NCI-H460 (cell line): ENCODE measurements at places on chromosomes 3 and 15. TPM values are rescaled to one million over a fixed set of nuclear protein-coding genes. Genes with fewer than 3 reads are reported as not detected.
A peak's percentile ranks its signal among the peaks of the same experiment; 100 is the strongest.

The FILIP1L gene
- total RNA-seq: 0.05 TPM in 1 of 2 replicates, not detected in the other

DNA sequence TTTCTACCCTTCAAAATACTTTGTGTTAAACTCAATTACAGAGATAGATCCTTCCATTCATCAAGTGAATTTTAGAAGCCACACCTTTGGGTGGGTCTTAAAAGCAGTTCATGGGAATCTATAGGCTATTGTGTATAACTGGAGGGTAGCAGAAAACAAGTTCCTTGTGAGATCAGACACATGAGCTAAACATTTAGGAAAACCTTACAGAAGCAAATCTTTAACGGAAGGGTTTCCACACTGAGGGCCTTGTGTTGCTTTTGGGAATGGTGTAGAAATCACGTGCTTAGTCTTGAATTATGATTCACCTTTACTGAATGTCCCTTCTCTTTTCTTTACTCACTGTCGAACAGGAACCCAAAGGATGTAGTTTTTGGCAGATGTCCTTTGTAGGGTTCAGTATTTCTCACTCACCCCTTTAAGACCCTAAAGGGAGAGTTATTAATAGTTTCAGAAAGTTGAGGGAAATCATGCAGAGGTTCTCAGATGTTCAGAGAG, 257.3 kb upstream of the CTDSPL start:
- DNase-seq: no peak

The GOLGA6B gene
- total RNA-seq: not detected in 2 replicates

The C15orf62 gene
- total RNA-seq: 0.25 and 0.40 TPM in 2 replicates

- no peak for DNase-seq
Measured at GRCh38 chr15:98878862-98879261, 128.7 kb downstream of the PGPEP1L start.

The C3orf20 gene
- not detected in 2 replicates for total RNA-seq

GRCh38 chr3:123449997-123450604, 1.2 kb upstream of the ADCY5 start:
- DNase-seq: no peak

DNA sequence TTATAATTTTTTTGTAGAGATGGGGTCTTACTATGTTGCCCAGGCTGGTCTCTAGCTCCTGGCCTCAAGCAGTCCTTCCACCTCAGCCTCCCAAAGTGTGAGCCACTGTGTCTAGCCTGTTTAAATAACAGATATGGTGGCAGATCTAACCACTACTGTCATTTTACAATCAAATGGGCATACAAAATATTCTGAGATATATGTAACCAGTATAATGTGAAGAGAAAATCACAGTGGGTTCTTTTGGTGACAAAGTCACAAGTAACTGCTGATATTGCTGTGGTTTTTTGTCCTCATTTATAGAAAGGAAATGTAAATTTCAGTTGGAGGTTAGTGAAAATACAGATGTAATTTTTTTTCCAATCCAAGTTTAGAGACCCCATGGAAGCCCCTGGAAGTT, 58.6 kb upstream of the ARHGEF3 start:
- no peak for DNase-seq

DNA sequence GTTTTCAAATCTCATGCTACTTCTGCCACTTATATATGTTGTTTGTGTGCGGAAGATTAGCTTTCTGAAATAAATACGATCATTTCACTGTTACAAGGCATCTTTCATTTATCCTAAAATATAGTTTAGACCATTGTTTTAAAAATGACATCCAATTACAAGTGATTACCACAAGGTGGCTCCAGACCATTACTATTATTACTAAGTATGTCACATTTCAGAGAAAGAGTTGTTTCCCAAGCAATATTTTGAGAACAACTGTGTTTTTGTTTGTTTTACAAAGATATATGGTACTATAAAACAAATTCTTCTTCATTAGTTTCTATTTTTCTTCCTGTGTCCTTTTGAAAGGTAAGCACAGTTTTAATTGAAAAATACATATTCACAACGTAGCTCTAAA, 136.0 kb upstream of the RAP2B start:
- DNase-seq: peak; percentile 34

- no peak for DNase-seq
Measured at GRCh38 chr15:65399001-65399706, 21.4 kb upstream of the IGDCC3 start.

DNA sequence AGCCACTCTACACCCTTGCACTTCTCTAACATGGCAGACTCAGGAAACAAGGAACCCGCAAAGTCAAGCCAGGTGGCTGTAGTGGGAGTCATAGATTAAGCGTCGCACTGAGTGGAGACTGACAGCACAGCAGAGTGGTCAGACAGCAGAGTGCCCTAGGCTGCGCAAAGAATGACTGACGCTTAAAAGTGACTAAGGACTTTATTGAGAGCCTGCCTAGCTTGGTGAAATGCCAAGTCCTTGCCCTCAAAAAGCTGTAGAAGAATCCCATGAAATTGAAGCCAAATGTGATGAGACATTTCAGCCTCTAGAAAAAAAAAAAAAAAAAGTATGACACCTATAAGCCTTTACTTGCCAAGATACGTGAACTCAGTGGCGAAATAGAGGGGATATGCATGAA, 30.2 kb downstream of the NCEH1 start:
- DNase-seq: no peak

DNA sequence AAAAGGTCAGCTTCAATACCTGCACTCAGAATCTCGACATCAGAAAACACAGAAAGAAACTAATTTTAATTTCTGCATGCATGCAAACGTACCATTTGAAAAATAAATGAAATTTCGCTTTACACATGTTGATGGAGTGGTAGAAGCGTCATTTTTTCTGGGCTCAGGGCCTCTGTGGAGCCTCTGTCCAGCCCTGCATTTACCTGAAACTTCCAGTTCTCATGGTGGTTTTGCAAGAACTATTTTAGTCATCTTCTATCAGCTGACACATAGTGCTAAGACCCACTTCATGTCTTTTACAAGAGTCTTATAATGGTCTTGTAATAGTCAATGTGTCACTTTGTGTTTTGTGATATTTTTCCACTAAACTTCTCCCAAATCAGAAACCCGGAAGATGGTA, 5.3 kb downstream of the KY start:
- no peak for DNase-seq

GRCh38 chr15:52104532-52105004, 8.0 kb downstream of the BCL2L10 start:
- no peak for DNase-seq

The SYNPR gene
- total RNA-seq: not detected in 2 replicates

- peak; percentile 44 for DNase-seq
Measured at GRCh38 chr3:15332405-15333098, at the start of gene SH3BP5. SH3BP5 (minus strand) TSS chr3:15332586; CDS start chr3:15332408, 178 bp downstream.

GRCh38 chr3:18308096-18308650, 117.0 kb downstream of the SATB1 start:
- no peak for DNase-seq

GRCh38 chr3:71492974-71493771, 90.4 kb downstream of the FOXP1 start:
- DNase-seq: no peak

DNA sequence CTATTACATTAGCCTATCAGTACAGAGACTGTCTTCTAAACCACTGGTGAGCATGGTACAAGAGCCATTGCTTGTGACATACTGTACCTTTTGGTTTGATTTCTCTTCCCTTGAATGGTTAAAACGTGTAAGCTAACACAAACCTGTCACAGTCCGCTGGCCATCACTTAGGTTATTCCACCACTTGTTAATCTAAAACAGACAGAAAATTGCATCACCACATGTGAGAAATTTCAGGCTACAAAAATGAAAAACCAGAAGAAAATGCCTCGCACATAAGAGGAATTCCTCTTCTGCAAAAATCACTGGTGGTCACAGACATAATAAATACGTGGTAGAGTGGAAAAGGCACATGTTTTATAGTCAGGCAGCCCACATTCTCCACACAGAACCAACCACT, 22.1 kb downstream of the PARL start:
- DNase-seq: no peak

DNA sequence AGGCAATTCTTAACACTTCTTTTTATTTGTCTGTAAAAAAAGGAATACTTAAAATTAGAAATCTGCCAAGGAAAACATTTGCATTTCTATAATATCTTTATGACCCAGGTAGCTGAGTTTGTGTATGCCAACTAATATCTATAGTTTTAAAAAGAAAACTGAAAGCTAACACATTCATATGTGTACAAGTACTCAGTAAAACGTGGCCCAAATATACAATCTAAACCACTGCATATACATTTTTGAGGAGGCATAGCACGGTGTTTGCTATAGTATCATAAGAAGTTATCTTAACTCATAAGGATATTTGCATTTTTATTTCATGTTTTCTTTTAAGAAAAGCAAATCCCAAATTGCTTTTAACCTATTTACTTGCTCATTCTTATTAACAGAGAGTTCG, 172.7 kb downstream of the ZBTB20 start:
- no peak for DNase-seq

The LYZL4 gene
- not detected in 2 replicates for total RNA-seq

DNA sequence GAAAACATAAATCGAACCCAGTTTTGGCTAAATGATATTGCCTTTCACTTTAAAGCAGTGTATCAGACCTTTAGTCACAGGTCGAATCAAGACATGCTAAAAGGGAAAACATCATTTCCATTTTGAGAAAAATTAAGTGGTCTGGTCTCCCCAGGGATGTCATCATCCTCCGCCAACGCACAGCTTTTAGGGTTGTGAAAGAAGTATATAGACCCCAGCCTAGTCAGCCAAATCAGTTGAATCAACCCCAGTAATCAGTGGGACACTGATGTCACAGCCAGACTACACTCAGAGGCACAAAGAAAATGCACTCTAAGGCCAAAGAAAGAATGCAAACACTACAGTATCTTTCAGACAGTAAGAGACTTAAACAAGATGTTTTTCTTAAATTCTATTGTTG, 187.4 kb downstream of the ZIC4 start:
- DNase-seq: no peak

DNA sequence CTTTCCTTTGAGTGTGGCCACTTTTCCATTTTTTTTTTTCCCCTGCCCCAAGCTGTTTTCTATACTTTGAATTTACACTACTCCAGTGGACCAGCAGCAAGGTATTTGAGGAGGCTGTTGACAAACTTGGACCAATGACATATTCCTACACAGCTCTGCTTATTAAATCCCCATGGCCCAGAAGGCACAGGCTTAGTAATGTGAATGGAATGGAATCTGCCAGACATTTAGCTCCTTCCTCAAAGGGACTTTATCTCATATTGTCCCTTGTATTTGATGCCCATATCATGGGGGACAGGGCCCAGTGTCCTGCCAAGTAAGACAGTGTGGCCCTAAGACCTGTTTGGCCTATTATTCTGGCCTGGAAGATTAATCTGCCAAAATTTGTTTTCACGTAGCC, 107.5 kb downstream of the CHCHD6 start:
- no peak for DNase-seq

GRCh38 chr3:17179381-17180205, 294.8 kb downstream of the PLCL2 start:
- DNase-seq: no peak
